ENCODE measurements at places on chromosomes 1 and 21. TPM values are rescaled to one million over a fixed set of nuclear protein-coding genes. Genes with fewer than 3 reads are reported as not detected.

The PRRX1 gene
- 358 TPM for total RNA-seq

GRCh38 chr1:66176012-66176715 is 357.8 kb upstream of the SGIP1 start:
- no peak overlapping the region for H3K4me3 ChIP-seq
- no peak overlapping the region for H3K27ac ChIP-seq
- DNase-seq, result no peak
- peaks cover 10% of the 10 kb centered on the region for H3K27me3 ChIP-seq

DNA sequence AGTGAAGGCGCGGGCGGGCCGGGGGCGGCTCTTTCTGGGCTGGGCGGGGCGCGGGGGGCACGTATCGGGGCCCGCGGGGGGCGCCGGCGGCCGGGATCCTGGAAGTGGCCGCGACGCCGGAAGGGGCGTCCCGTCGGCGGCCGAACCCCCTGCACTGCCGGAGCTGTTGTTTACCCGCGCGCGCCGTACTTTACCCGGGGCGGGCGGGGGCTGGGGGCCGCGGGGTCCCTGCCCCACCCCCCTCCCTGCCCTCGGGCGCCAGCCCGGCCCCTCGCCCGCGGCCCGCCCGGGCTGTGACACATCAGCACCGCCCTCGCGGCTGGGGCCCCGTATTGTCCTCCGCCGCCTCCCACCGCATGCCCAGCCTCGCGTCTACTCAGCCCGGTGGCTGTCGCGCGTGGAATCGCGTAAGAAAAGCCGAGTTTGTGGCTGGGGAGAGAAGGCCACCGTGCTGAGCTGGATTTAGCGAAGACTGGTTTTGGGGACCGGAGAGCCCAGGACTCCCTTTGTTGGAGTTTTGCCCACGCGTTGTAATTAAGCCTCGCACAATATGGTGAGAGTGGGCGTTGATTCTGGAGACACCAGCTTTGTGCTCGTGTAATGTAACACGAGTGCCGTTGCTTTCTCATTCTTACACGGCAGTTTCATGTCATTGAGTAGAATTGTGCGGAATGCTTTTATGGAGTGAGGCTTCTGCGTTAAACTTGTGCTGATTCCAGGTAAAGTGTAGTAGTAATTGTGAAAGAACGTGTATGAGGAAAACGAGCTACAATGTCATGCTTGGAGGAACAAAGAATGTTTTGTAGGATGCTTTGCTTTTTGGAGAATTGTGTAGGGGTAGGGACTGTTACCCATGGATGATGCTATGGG is 559 bp downstream of the BACH1 start:
- peak overlapping the region; percentile 94 for H3K27ac ChIP-seq
- H3K27me3 ChIP-seq, result no peaks in the 10 kb centered on the region
- peak overlapping the region; percentile 90 for H3K4me3 ChIP-seq

GRCh38 chr1:85494904-85495266 is 29.9 kb upstream of the DDAH1 start:
- peaks cover 8% of the 10 kb centered on the region for H3K36me3 ChIP-seq
- no peak overlapping the region for H3K4me3 ChIP-seq
- no peak for DNase-seq
- no peaks in the 10 kb centered on the region for H3K27me3 ChIP-seq
- peaks cover 39% of the 10 kb centered on the region for H3K4me1 ChIP-seq

- no peaks in the 10 kb centered on the region for H3K4me1 ChIP-seq
- H3K27ac ChIP-seq, result no peak overlapping the region
- peaks cover 5% of the 10 kb centered on the region for H3K27me3 ChIP-seq
- no peaks in the 10 kb centered on the region for H3K36me3 ChIP-seq
- no peak for DNase-seq
These were observed 24.4 kb downstream of the FAAP20 start for GRCh38 chr1:2170211-2170610.

The RYR2 gene
- total RNA-seq, result 0.03 TPM

DNA sequence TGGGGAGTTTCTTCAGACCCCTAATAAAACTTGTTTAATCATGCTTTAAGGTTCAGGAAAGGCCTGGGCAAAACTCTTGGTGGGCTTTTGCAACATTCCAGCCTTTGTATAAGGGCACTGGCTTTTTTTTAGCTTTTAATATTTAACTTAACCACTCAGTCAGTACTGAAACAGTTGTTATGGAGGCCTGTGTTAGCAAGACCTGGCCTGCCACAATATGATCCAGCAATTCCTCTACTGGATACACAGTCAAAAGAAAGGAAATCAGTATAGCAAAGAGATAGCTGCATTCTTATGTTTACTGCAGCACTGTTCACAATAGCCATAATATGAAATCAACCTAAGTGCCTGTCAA is 75.1 kb upstream of the COG2 start:
- H3K36me3 ChIP-seq, result no peaks in the 10 kb centered on the region
- H3K4me3 ChIP-seq, result no peak overlapping the region
- no peaks in the 10 kb centered on the region for H3K4me1 ChIP-seq
- H3K27me3 ChIP-seq, result peaks cover 56% of the 10 kb centered on the region
- DNase-seq, result no peak

Data from osteocyte (in vitro differentiated cells).